Lung (tissue), 17 donors: ENCODE measurements at places on chromosomes 1 and 21.

- no peak for DNase-seq
Measured at GRCh38 chr1:175338387-175339135, 146.0 kb upstream of the KIAA0040 start.

DNA sequence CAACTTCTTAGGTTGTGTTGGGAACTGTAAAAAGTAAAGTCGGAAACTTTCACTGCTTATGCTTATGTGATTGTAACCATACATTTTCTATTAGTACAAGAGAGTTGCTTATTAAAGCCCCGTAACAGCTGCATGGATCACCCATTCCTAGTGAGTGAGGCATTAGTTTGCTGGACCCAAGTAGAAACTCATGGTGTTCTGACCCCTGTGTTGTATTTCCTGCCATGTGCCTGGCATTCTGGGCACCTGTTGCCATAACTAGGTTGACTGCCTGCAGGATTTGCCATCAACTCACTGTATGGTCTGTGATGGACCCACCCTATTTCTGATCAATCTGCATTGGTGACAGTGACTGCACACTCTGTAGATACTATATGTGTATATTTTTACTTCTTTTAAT lies 173.0 kb downstream of the PGBD5 start:
- DNase-seq = no peak

- peak; percentile 85 for DNase-seq
Measured at GRCh38 chr1:39105841-39106765, 80.0 kb downstream of the NDUFS5 start.

DNA sequence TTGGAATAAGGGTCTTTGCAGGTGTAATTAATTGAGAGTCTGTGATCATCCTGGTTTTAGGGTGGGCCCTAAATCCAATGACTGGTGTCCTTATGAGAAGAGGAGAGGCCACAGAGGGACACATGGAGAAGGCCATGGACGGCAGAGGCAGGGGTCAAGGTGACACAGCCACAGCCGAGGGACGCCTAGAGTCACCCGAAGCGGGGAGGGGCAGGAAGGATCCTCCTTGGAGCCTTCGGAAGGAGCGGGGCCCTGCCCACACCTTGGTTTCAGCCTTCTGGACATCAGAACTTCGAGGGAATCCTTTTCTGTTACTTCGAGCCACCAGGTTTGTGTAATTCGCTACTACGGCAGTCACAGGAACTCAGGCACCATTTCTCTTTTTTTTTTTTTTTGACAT lies 31.1 kb downstream of the RRP1 start:
- no peak for DNase-seq

DNA sequence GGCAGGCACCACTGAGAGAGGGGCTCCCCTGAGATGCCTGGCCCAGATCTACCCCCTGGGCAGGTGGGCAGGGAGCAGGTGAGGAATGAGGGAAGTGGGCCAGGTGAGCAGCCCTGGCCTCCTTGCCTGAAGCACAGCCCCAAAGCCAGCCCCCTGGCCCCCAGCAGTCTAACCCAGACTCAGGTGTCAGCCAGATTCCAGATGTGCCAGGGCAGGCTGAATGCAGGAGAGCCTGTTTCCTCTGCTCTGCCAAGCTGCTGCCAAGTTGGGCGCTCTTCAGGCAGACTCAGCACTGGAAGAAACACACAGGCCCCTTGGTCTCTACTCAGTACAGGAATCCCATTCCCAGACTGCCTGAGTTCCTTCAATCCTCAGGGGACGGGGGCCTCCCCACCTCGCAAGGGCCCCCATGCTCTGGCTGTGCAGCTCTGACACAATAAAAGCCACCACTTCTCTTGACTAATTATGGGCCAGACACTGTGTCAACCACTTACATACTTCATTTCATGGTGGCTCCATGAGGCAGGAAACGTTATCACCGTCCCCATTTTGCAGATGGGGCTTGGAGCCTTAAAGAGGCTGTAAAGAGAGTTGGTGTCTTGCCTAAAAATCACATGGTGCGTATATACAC lies 20.4 kb downstream of the ARHGEF19 start:
- DNase-seq = no peak

GRCh38 chr1:42037586-42037985 lies 115.6 kb upstream of the GUCA2B start:
- DNase-seq = no peak

DNA sequence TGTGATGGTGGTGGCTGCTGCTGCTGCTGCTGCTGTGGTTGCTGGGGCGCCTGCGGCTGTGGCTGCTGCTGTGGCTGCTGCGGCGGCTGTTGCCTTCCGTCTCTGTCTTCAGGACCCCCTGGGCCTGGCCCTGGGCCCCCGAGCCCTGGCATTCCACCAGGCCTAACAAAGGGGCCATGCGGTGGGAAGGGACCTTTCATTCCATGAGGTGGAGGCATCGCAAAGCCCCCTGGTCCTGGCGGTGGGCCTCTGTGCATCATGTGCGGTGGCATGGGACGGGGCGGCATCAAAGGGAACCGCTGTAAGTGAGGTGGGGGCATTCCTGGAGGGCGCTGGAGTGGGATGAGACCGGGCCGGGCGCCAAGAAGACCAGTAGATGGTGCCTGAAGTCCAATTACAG lies 12.4 kb downstream of the SOD1 start:
- DNase-seq = no peak

- no peak for DNase-seq
Measured at GRCh38 chr21:34909492-34910292, 139.4 kb downstream of the RUNX1 start.

GRCh38 chr1:175369696-175370095 lies 177.1 kb upstream of the KIAA0040 start:
- DNase-seq = no peak

GRCh38 chr1:27403065-27403726 lies 10.8 kb downstream of the GPR3 start:
- peak; percentile 75 for DNase-seq

GRCh38 chr1:230009611-230010313 lies 57.3 kb upstream of the GALNT2 start:
- DNase-seq = no peak

- DNase-seq = no peak
Measured at GRCh38 chr1:176802316-176802715, 339.3 kb downstream of the PAPPA2 start.

DNA sequence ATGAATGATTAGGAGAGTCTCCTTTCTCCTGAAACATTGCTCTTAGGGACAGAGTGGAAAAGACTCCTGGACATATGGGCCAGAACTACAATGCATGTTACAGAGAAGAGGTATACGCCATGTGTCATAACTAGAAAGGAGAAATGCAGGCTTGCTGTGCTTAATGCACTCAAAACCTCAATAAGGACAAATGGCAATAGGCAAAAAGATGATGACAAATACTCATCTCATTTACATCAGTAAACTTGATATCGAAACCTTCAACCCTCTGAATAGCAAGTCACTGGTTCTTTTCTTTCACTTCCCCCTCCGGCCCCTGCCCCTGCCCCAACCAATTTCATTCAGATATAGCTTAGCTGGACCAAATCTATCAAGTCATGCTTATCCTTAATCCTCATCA lies 1.9 kb upstream of the GPR88 start:
- no peak for DNase-seq

GRCh38 chr21:16569679-16570078 lies 839.9 kb downstream of the USP25 start:
- no peak for DNase-seq

- no peak for DNase-seq
Measured at GRCh38 chr1:109821221-109821669, 57.5 kb upstream of the EPS8L3 start.

GRCh38 chr1:197600751-197601150 lies 174.5 kb downstream of the DENND1B start:
- no peak for DNase-seq

DNA sequence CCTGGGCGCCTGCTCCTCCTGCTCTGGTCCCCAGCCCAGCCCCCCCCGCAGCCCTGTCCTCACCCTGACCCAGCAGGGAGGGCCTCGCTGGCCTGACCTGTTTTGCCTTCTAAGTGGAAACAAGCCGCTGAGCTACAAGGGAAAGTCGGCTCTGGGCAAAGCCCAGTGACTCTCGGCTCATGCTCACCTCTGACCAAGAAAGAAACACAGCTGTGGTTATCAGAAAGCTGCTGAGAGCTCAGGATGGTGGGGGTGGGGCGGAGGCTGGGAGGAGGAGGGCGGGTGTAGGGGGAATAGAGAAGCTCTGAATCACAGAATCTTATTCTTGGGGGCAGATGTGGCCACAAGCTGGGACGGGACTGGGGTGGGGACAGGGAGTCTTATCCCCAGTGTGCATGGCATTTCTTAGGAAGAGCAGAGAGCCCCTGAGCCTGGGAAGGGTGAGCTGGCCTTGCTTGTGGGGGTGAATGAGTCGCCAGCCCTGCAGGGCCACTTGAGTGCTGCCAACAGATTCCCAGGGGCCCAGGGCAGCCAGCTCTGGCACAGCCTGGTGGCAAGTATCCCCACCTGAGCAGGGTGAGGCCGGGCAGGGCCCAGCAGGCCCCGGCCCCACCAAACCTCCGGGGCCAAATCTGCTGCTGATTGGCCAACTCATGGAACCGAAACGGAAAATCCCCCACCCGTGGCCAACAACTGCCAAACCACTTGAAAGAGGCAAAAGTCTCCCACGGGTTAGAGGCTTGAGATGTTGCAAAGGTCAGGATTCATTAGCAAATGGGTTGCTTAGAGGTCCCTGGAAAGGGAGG lies 120.6 kb downstream of the SPSB1 start:
- DNase-seq = peak; percentile 63

DNA sequence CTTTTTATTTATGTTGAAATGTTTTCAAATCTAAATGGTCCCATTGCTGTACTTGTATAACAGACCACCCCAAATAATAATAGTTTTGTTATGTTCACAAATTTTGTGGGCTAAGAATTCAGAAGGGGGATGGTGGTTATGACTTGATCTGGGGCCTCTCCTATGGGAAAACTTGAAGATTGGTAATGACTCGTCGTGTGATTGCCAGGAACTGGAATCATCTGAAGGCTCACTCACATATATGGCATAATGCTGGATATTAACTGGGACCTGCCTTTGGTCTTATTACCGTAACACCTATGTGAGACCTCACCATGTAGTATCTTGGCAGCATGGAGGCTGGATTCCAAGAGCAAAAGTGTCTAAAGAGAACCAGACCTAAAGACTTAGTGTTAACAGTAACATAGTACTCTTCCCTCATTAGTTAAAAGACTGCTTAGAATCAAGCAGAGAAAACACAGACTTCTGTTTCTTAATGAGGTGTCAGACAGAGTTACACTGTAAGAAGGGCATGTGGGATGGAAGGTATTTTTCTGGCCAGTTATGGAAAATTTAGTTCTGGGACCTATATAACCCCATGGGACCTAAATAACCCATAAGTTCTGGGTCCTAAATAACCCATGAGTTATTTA lies 11.9 kb downstream of the LYPLAL1 start:
- DNase-seq = no peak

DNA sequence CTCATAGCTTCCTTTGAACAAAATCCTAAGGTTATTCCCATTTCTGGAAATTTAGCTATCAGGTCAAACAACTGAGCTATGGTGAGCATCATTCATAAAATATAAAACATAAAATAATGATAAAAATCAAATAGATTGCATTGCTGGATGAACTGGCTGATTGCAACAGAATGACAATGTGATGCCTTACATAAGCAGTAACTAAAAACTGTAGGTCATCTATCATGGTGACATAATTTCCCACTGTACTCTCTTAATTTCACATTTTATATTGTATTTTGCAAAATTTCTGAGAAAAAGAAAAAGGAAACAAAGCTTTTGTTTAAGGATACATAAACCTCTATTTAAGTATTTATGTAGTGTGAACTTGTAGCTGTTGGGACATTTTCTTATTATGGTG lies 4.6 kb downstream of the PTGER3 start:
- DNase-seq = no peak

- no peak for DNase-seq
Measured at GRCh38 chr1:223011505-223011856, 131.6 kb downstream of the TLR5 start.

GRCh38 chr1:55262822-55263221 lies 47.7 kb upstream of the USP24 start:
- DNase-seq = no peak

- DNase-seq = no peak
Measured at GRCh38 chr21:38255571-38256117, 1.1 kb upstream of the KCNJ15 start.

DNA sequence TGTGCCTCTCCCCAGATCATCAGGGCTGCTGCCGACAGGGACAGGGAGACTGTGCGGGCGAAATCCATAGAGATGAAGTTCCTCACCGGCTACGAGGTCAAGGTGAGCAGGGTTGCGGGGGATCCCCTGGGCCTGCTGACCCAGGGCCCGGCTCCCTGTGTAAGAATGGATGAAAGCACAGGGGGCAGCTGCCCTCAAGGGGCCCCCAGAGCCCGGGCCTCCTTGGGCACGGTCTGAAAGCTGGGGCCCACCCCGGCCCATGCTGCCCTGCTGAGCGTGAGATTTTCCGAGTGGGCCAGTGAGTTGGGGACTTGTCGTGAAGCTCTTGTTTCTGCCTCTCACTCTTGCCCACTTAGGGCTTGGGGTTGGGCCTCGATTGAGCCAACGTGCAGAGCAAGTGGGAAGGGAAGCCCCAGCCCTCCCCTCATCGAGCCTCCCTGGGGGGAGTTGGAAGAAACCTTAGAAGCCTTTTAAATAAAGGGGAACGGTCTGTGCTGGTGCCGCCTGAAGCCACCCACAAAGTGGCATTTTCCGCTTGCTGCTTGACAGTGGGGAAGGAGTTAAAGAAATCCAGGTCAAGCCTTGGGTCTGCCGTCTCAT lies 45.2 kb downstream of the COQ8A start:
- DNase-seq = no peak

GRCh38 chr1:69914976-69915765 lies 290.2 kb downstream of the LRRC40 start:
- DNase-seq = peak; percentile 16

GRCh38 chr1:23303524-23303923 lies 40.6 kb downstream of the HNRNPR start:
- DNase-seq = no peak

- DNase-seq = no peak
Measured at GRCh38 chr1:59688976-59689375, 125.8 kb upstream of the HOOK1 start.

DNA sequence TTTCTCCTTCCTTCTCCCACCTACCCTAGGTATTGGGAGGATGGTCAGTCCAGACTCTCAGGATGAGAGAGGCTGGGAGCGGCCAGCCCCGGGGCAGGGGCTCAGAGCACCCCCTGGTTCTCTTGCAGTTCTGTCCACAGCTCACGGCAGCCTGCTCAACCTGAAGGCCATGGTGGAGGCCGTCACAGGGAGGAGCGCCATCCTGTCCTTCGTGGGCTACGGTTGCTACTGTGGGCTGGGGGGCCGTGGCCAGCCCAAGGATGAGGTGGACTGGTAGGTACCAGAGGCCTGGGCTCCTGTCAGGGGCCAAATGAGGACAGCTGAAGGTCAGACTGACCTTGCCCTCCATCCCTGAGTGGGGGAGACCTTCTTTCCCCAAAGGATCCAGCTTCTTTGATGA lies 4.2 kb downstream of the PLA2G2F start:
- DNase-seq = no peak

DNA sequence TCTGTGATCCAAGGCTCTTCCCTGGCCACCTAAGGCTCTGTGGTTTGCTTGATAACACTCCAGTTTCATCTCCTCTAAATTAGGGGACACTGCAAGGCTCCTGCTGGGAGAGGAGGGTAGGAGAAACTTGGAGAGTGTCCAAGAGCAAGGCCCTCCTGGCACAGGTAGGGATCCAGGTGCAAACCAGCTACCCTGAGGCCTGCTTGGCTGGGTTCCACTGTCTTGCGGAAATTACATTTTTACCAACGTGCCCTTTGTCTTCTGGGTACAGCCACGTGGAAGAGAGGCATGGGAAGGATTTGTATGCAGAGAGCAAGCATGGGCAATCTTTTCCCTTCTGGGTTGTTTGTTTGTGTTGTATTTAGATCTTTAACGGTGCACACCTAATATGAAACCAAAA lies 132.5 kb downstream of the PRDM2 start:
- no peak for DNase-seq
